Endodermal cell (in vitro differentiated cells): ENCODE measurements at places on chromosomes 4 and X. TPM values are rescaled to one million over a fixed set of nuclear protein-coding genes. Genes with fewer than 3 reads are reported as not detected.

GRCh38 chr4:30856795-30857564 is 136.8 kb downstream of the PCDH7 start:
- DNase-seq: no peak

DNA sequence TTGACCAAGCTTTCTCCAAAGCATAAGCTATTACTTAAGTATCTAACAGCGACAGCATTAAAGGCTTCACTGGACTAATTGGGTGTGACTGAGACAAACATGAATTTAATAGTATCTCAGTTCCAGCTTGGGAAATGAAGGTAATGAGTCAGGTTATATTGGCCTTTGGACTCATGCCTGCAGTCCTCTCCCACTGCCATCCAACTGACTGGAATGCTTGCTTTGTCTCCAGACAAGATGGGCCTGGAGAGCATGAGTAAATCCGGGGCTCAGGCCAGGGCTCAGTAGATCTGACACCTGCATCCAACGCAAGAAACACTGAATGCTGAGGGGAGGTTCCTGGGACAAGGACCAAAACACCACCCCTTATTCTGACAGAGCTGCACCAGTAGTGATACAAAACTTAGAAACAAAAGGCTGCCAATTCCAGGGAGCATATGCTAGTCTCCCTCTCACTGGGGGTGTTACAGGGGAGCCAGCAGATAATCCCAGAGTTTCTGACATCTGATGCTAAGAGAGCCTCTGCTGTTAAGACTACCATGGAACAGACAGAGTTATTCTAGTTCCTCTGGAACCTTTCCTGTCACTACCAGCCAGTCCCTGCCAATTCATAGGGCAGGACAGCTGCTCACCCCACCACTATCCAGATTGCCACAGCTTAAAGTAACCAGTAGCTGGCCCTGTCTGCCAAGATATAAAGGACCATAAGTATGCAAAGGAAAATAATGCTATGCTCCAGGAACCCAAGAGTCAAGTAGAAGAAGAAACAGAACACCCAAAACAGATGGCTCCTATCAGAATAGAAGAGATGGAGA is 293.8 kb downstream of the IQCM start:
- no peak for DNase-seq

GRCh38 chr4:105014635-105015034 is 132.0 kb upstream of the TET2 start:
- DNase-seq: no peak

DNA sequence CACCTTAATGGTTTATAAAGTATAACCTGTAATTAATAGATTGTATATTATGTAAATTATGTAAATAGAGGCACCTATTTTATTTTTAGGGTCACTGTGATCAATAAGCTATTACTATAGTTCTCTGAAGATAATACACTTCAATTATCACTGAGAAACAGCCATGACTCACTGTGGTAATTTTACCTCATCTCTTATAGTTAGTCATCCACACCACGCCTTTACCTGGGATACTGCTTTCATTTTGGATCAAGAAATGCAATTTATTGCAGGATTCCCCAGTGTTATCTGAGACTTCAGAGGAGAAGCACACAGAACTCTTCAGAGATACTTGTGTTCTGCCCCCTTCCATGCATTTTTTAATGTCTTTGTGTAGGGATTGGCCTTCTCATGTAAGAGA is 348.1 kb upstream of the ATOH1 start:
- DNase-seq: no peak

DNA sequence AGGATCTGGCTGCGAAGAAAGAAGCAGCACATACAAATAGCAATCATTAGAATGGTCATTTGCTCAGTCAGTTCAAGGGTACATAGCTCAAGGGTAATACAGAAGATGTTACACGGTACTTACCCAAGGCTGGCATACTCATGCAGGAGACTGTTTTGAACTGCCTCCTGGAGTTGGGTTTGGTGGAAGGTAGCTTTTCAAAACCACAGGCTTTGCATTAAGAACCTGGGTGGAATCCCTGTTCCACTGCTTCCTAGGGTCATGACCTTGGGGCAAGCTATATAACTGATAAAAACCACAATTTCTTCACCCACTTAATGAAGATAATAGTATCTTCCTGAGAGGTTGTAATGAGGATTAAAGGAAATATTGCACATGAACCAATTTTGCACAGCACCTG is 36.5 kb downstream of the TBC1D9 start:
- DNase-seq: no peak

DNA sequence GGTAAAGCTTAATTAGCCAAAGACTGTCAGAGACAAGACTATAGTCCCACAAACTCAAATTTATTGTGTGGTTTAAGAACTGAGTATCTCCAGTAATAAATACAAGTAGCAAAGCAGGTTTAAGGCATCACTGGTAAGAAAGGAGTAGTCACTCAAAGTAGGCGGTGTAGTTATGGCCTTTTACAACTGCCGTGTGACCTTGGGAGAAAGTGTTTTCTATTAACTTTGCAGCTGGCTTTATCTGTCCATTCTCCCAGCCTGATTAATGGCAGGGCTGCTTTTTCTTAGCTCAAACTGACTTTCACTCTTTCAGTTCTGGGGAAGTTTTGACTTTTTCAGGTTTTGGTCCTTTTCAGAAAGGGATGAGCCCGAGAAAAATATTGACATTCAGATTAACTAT is 7.4 kb upstream of the PAK3 start:
- no peak for DNase-seq

GRCh38 chr4:148215202-148215601 is 227.0 kb downstream of the NR3C2 start:
- no peak for DNase-seq

DNA sequence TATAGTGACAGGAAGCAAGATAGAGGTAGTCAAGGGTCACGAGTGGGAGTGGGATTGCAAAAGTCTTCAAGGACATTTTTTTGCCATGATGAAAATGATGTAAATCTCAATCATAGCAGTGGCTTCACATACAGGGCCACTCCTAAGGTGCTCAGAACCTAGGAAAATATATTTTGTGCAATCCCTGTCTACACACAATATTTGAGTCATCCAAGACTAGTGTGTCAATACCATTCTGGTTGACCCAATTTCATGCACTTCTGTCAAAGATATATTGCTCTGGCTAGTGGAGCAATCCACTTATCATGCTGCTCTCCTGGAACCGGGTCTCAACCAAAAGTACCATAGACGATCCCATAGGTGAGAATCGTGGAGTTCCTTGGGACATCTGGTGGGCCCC is 24.2 kb upstream of the XPNPEP2 start:
- no peak for DNase-seq

GRCh38 chrX:39477762-39478120 is 620.0 kb downstream of the BCOR start:
- DNase-seq: no peak

Gene NCAPG
- 25.9 to 57.0 TPM (median 47.4 TPM) in 3 replicates for total RNA-seq

Gene ETNPPL
- 10.2 and 13.2 TPM in 2 replicates for total RNA-seq

Gene ANOS1
- 7.1 to 14.3 TPM (median 7.6 TPM) in 3 replicates for total RNA-seq

Gene NFXL1
- 29.3 and 33.0 TPM in 2 replicates for total RNA-seq

Gene TRIML2
- 0.32 to 0.63 TPM (median 0.53 TPM) in 3 replicates for total RNA-seq
